ENCODE measurements at places on chromosomes 5 and 9.

DNA sequence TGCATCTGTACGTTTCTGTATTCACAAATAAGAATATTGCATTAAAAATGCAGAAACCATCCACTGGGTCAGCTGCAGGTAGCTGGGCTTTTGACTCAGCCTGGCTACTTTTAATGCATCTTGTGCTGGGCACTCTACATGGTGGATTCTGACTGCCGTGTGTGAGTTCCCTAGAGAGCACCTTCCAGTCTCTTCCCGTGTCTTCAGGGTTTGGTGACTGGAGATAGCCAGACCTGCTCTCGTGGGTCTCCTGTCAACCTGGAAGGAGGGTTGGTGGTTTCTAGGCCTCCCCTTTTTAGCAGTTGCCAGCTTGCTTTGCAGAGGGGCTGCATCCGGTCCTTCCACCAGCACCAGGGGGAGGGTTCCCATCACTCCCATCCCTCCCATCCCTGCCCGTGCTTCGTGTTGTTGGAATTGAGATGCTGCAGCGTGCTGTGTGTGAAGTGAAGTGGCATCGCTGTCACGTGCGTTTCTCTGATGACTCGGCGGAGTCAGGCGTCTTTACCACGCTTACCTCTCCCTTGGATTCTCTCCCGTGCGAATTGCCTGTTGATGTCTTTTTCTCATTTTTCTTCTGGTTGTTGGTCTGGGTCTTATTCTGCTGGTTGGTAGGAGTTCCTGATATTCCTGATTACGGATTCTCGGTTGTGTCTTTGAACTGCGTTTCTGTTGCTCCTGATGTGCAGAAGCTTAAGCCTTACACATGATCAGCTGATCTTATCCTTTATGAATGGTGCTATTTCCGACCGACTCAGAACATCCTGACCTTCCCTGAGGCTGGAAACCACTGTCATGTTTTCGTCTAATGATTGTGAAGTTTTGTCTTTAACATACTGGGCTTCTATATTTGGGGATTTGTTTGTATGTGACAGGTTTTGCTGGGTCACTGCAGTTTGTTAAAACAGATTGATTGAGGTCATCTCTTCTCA is 16.9 kb downstream of the FBXW5 start:
- DNase-seq, result no peak

DNA sequence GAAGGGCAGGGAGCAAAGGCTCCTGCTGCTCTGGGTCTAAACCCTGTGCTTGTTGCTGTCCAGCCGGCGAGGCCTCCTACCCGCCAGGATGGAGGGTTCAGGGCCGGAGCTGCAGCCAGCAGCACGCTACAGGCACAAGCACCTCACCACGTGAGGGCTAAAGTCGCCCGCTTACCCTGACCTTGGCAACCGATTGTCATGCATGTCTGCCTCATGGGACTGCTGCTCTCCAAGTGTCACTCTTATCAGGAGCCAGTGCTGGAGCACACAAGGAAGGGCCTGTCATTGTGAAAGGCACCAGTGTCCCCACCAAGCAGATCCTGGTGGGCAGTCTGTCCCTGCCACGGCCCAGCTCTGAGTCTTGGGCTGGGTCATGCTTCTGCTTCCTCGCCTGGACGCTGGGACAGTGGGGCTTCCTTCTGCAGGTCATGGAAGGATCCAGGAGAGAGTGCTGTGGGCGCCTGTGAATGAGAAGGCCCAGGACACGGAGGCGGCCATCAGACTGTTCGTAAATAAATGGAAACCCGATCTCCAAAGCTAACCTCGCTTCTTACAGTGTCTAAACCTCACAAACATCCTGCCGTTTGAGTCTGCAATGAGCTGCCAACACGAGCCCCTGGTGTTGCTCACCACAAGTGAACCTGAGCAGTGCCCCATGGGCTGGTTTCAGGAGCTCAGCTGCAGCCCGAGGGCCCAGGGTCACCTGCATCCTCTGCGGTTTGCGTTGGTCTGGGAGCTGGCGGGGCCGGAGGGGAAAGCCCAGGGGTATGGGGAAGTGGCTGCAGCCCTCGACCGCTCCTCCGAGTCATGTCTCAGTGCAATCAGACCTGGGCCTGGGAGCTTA is 58.2 kb upstream of the RXRA start:
- DNase-seq, result no peak

DNA sequence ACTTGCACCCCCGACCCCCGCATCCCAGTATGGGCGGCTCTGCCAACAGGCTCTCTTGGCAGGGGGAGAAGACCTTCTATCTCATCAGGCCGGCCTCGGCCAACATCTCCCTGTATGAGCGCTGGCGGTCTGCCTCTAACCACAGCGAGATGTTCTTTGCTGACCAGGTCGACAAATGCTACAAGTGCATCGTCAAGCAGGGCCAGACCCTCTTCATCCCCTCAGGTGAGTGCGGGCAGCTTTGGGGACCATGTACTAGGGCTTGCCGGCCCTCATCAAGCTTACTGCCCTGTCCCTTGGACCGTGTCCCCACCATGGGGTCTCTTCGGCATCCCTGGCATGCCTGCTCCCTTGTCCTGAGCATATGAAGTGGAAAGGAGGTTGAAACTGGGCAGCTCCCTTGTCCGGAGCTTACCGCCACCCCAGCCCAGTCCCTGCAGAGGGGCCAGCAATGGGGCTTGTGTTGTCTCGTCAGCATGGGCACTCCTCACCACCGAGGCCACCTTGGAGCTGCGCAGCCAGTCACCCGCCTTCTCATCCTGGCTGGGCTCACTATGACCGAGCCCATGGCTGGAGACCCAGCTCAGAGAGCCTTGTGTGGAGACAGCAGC is 78.1 kb downstream of the PHF2 start:
- DNase-seq, result no peak

- DNase-seq, result no peak
Measured at GRCh38 chr5:177502886-177503285, 5.5 kb upstream of the PDLIM7 start.

- no peak for DNase-seq
Measured at GRCh38 chr5:126497506-126497905, 74.3 kb downstream of the GRAMD2B start.

- DNase-seq, result no peak
Measured at GRCh38 chr5:85052826-85053225, 668.1 kb upstream of the EDIL3 start.

DNA sequence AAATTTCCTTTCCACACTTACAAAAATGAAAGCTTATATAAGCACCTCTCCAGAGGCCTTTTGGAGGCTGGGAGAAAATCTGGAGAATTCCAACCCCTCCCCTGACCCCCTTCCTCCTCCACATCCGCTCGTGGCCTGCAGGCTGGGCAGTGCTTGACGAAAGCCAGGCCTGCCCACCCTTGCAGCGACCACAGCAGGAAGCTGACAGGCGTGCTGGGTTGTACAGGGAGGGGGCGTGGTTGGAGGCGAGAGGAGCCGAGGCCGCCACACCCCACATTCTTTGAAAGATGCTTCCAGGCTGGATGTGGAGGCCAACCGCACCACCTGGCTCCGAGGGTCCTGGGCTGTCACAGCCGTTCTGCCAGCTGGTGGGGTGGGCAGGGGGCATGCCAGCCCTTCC is 47.8 kb upstream of the IER5L start:
- no peak for DNase-seq

DNA sequence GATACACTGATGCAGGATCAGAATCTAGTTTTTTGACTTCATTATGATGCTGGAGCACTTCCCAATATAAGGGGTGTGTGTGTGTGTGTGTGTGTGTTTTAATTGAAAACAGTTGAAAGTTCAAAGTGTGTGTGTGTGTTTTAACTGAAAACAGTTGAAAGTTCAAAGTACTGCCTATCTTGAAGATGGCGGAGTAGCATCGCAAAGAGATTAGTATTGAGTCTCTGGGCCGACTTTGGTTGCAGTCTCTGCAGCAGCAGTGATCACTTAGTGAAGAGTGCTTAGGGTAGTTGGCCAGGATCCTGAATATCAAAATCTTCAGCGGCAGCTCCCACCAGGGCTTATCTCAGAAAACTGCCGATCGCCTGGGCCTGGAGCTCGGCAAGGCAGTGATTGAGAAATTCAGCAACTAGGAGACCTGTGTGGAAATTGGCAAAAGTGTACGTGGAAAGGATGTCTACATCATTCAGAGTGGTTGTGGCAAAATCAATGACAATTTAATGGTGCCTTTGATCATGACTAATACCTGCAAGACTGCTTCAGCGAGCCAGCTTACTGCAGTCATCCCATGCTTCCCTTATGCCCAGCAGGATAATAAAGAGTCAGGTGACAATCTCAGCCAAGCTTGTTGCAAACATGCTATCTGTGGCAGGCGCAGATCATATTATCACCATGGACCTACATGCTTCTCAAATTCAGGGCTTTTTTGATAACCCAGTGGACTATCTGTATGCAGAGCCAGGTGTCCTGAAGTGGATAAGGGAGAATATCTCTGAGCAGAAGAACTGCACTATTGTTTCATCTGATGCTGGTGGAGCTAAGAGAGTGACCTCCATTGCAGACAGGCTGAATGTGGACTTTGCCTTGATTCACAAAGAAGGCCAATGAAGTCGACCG is 7.3 kb upstream of the SCAI start:
- no peak for DNase-seq

GRCh38 chr5:981456-981855 is 27.1 kb upstream of the NKD2 start:
- DNase-seq, result no peak

DNA sequence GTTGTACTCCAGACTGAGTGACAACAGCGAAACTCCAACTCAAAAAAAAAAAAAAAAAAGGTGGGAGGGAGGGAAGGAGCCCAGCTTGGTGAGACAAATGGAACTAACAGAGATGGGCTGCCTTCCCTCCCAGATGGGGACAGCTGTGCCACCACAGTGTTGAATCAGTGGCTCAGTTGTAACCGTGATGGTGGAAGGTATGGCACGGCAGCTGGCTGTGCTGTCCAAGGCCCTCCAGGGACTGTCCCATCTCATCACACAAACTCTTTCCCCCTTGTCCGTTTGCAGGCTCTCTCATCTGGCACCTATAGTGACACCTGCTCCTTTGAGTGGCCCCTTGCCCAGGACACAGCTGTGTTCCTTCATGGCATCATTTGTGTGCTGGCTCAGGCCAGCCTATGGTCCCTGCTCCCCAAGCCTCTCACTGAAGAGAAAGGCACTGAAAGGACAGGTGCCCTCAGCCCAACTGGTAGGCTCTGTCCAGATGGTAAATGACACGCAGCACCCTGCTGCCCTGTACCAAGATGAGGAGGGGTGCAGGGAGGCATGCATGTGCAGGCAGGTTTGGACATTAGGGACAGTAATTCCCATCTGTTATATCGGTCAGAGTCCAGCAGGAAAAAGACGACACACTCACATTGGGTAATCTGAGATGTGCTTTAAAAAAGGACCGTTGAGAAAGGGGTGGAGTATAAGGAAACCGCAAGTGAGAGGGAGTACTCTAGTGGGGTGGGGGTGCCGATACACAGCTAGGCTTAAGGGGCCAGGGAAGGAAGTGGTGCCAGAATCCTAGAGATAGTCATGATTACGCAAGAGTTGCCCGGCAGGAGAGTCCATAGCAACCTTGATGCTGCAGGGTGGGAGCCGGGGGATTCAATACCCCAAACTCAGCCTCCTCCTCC is 4.3 kb downstream of the SMIM33 start:
- DNase-seq, result no peak

GRCh38 chr5:155765715-155766114 is 561.2 kb upstream of the SGCD start:
- DNase-seq, result no peak

- DNase-seq, result no peak
Measured at GRCh38 chr5:34676416-34676815, 20.3 kb downstream of the RAI14 start.

DNA sequence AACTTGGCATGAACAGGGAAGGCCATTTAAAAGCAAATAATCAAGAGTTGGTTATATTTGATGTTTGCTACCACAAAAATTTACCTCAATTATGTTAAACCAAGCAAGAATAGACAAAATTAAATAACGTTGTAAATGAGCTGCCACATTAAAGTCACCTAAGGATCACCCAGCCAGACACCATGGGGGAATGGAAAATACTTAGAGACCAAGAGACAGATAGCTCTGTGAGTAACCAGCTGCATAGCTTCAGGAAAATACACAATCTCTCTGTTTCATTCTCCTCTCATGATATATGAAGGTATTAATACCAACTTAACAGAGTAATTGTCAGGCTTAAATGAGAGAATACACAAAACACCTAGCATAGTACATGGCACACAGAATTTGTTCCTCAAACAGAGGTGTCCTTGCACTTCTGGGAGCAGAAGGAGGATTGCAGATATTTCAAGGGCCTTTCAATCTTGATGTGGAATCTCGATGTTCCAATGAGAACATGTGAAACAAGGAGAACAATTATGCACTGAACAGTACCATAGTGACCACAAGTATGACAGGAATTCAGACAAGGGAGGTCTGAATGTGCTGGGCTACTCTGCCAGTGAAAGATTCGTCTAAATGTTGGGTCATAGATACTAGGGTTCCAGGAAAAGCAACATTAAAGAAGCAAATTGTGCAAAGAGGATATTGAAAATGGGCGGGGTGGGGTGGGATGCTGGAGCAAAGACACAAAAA is 18.6 kb downstream of the JAKMIP2 start:
- DNase-seq, result no peak

- DNase-seq, result no peak
Measured at GRCh38 chr5:177404641-177405179, 4.2 kb upstream of the PFN3 start.

DNA sequence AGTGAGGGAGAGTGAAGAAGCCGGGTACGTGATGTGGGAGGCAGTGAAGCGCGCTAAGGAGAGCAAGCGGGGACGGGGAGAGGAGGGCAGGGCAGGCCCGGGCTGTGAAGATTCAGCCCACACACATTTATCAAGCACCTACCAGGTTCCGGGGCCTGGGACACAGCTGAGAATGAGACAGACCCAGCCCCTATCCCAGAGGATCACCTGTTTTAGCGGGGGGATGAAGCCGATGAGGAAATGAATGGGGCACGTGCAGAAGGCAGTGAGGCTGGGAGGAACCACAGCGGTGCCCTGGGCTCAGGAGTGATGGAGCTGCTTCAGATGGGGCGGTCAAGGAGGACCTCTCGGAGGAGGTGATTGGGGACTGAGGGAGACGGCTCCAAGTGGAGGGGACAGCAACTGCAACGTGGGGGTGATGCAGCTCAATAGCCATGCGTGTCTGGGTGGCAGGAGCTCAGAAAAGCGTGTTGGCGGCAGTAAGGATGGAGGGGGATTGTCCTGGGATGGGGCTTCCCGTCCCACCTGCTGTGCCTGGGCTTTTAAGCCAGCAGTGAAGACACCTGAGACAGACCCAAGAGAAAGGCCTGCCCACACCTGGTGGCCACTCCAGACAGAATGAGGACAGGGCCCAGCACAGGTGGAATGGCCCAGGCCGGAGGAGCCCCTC is 77.5 kb upstream of the UNC5A start:
- no peak for DNase-seq

- no peak for DNase-seq
Measured at GRCh38 chr5:8923526-8923925, 622.3 kb downstream of the SEMA5A start.

GRCh38 chr5:169666365-169666764 is 29.3 kb downstream of the DOCK2 start:
- DNase-seq, result no peak

DNA sequence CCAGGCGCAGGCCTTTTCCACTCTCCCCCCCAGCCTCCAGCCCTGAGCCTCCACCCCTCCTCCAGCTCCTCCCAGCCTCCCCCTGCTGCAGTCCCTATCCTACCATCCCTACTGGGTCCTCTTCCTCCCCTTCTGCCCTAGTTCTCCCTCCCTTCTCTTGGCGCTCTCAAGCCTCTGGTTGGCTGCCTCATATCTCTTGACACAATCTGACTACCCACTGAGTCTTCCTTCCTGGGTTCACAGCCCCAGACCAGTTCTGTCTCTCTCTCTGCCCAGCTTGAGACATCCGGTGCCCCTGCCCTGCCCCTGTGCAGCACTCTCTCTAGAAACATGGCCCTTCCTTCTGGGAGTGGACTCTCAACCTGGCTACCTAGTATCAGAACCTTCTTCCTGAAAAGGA is 76.2 kb downstream of the TSPAN17 start:
- no peak for DNase-seq
